ENCODE measurements at places on chromosomes 16 and 17.
A peak's percentile ranks its signal among the peaks of the same experiment; 100 is the strongest.

GRCh38 chr16:88065747-88066142, 114.5 kb downstream of the BANP start:
- DNase-seq, result no peak

DNA sequence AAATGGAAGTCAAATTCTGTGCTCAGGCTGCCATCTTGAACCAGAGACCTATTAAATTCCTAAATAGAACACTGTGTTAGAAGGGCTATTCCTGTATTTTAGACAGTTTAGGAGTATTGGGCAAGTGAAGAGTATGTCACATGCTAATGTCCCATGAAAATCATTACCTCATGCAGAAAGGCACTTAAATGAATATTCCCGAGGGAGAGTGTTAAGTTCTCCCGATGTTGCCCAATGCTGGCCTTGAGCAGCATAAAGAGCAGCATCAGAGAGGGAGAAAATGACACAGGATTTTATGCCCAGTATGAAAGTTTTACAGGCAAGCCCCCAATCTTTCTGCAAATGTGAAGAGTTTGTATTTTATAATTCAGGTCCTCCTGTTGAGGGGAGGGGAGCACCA, 28.2 kb upstream of the SHISA6 start:
- no peak for DNase-seq

- DNase-seq, result no peak
Measured at GRCh38 chr16:70685061-70685937, 554 bp downstream of the MTSS2 start.

DNA sequence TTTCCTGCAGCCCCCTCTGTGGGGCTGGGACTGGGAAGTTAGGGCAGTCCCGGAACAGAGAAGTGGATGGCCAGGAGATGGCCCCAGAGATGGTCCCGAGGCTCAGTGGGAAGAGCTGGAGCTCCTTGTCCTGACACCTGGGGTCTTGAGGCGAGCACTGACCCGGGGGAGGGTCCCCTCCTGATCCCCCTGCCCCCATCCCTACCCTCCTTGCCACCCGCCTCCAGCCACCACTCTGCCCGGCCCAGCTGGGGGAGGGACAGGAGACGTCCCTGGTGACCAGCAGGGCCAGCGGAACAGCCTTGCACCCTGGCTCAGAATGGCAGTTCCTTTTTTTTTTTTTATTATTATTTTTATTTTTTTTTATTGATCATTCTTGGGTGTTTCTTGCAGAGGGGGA, 13.9 kb upstream of the RNF213 start:
- DNase-seq, result no peak

DNA sequence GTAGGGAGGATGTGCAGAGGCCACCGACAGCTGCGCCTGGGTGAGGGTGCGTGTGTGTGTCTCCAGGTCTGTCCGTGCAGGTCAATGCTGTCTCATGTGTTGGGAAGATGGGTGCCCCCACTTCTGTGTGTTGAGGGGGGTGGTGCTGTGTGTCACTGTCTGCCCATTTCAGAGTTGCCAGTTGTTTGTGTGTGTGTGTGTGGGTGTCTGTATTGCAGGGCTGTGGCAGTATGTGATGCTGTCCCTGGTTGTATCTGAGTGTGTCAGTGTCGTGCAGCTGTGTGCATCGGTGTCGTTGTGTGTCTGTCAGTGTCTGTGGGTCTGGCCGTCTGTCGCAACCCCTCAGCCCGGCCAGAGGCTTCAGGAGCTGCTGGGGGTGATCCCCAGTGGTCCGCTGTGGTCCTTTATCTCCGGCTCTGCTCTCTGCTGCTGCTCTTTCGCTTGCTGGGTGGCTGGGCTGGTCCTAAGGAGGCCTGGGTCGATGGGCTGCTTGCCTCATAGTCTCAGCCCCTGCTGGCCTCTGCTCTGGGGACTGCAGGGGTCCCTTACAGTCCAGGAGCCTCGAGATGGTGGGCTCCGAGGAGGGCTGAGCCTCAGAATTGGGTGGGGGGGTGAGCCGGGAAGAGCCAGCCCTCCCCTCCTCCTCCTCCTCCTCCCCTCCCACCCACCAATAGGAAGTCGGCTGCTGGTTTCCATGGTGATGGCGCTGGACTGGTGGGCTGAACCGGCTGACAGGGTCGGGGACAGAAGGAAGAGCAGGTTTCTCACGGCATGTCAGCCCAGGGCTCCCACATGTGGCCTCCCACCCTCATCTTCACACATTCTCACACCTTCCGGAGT, at the start of gene TSPOAP1:
Gene TSPOAP1 (minus strand): TSS at position 601 of the 840 bp plus-strand sequence. CDS start 875 bp downstream, outside the sequence.
- DNase-seq, result peak; percentile 52

DNA sequence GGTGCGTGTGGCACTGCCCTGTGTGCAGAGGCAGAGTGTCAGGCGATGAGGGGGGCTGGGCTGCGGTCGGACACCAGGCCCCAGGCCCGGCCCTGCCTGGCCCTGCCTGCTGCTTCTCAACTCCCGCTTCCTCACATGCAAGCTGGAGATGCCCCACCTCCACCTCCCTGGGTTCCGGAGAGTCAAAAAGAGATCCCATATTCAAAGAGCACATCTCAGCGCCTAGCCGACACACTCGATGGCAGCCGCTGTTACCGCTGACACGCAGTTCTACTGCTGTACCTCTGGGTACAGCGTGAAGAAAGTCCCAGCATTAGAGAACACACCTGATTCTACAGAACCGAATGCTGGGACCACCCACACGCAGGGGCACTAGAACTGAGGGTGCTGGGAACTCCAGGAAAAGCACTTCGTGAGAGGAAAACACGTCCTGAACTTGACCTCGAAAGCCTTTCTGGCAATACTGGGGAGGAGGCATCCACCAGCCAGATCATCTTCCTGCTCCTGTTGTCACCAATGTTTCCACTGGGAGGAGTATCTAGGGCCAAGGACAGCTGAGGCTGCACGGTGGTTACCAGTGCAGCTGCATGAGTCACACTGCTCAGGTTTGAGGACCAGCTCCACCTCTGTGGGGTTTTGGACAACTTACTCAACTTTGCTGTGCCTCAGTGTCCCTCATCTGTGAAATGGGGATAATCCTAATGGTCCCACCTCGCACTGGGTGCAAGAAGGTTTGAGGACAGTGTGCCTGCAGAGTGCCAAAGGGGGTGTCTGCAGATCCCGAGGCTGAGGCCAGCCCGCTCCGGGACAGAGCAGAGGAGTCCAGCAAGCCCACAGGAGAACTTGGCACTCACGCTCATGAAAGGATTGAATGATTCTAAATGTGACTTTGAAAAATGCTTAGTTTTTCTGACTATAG, 100.4 kb upstream of the DNAH17 start:
- no peak for DNase-seq

DNA sequence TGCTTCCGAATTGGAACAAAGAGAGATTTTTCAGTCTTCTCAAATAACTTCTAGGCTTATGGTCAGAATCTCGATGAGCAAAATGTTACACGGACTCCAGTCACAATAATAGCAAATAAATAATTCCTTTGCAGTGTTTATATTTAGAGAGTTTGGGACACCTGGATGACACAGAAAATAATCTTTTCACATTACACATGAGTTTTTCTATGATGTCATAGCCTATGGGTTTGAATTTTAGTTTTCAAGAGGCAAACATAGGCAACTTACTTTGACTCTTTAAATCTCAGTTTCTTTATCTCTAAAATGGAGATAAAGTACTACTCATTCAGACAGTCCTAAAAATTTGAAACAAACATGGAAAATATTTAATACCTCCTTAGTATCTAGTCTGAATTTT, 372.0 kb downstream of the HAPSTR1 start:
- DNase-seq, result no peak
